Left cardiac atrium (tissue), 4 donors: ENCODE measurements at places on chromosomes 2 and 18. TPM values are rescaled to one million over a fixed set of nuclear protein-coding genes. Genes with fewer than 3 reads are reported as not detected.

The NYAP2 gene
- total RNA-seq = not detected

The FZD7 gene
- total RNA-seq = 18.9 TPM

DNA sequence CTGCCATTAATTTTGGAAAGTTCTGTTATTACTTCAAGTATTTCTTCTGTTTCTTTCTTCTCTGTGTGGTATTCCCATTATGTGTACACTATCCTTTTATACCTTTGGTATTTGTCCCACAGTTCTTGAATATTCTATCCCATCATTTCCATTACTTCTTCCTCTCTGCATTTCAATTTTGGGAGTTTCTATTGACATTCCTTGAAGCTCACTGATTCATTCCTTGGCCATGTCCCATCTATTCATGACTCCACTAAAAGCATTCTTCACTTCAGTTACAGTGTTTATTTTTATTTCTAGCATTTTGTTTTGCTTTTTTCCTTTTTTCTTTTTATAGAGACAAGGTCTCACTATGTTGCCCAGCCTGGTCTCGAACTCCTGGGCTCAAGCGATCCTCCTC is 30.3 kb downstream of the PROC start:
- no peak for DNase-seq

The SLC38A11 gene
- total RNA-seq = 0.71 TPM

GRCh38 chr18:8498905-8499304 is 110.3 kb upstream of the RAB12 start:
- DNase-seq = no peak

GRCh38 chr2:63792530-63792929 is 49.2 kb upstream of the UGP2 start:
- DNase-seq = no peak

GRCh38 chr2:148615381-148615841 is 29.1 kb upstream of the EPC2 start:
- DNase-seq = no peak

The FNDC4 gene
- 16.5 TPM for total RNA-seq

The SPP2 gene
- not detected for total RNA-seq

DNA sequence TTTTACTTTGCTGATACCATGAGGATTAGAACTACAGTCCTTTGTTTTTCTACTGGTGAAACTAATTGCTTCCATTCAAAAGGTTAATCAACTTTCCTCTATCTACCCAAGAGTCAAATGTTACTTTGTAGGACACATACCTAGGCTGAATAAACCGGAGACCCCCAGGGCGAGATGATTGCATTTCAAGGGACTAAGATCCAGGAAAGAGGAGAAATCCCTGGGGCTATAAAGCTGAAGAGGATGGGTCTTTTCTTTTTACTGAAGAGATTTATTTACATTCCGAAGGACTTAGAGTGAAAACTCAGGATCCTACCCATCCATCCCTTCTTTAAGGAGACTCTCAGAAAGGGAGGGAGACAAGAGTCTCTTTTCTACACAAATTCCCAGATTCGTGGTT is 331.9 kb downstream of the CDH19 start:
- DNase-seq = no peak

The IL1RN gene
- 1.5 TPM for total RNA-seq

DNA sequence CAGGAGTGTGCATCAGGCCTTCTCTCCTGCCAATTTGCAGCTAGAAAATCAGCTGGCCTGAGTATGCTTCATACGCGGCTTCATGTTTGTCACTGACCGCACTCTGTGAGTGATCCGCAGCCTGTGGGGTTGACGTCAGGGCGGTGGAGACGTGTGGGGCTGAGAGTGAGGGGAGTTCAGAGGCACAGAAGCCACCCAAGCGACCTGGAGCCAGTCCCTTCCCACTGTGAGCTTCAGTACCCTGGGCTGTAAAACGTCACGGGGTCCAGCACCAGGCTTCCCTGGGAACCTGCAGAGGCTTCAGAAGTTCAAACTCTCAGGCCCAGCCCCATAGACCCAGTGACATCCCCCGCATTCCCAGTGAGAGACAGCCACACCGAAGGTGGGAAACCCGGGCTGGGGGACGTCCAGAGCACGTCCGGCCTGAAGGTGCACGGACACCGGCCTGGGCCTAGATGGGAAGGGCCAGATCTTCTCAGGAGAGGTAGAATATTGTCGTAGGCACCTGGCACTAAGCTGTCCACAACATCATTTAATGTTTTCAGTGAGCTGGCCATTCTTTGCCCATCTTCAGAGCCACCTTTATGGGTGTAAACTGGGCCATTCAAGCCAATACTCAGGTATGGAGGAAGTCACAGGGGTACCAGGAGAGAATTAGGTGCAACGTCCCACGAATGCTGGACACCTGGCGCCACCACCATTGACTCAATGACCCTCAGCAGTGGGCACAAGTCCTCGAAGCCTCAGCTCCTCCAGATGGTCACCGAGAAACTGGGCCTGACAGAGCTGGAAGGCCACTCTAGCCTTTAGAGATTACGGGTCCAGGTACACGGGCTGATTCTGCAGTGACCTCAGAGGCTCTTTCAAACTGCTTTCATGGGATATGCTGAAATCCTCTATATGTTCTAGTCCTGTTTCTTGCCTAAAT is 235.6 kb upstream of the MYT1L start:
- no peak for DNase-seq

- no peak for DNase-seq
Measured at GRCh38 chr18:7779211-7779610, 212.1 kb downstream of the PTPRM start.

DNA sequence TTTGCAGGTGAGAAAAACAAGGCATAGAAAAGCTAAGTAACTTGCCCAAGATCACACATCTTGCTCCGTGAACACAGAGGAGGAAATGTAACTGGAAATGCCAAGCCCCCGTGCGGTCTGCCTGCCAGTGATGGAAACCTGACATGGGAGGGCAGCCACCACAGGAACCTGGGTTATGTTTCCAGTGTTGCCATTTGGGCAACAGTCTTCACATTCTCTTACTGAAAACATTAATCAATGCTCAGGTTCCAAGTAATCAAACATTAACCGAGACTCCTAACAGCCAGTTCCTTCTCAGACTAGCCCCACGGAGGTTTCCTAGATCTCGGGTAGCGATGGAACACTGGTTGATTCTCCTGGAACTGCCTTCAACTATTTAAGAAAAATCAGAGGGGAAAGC is 2.5 kb downstream of the TGFA start:
- DNase-seq = no peak

GRCh38 chr2:70901227-70902066 is 34.3 kb upstream of the ATP6V1B1 start:
- DNase-seq = peak; percentile 27

- DNase-seq = no peak
Measured at GRCh38 chr2:231469583-231469950, 5.3 kb upstream of the NCL start.

The EPB41L3 gene
- total RNA-seq = 34.8 TPM

The SKOR2 gene
- total RNA-seq = not detected

DNA sequence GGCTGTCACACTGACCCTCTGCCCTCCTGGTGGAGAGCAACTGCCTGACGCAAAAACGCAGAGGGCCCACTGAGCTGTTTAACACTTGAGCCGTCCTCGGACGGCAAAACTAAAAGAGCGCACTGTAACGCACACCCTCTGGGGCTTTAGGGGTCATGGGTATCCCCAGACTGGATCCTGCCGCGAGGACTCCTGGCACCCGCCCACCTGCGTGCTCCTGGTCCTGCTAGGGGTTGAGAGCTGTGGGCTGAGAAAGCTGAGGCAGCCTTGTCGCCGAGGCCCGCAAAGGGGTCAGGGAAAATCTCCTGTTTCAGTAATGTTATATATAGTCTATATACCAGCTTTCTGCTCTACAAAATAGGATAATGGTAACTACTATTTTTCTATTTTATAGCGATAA is 39.1 kb downstream of the MDH1 start:
- no peak for DNase-seq

GRCh38 chr18:37484983-37485834 is 80.4 kb downstream of the CELF4 start:
- peak; percentile 36 for DNase-seq

- peak; percentile 7 for DNase-seq
Measured at GRCh38 chr2:240348522-240348921, 86.9 kb upstream of the GPC1 start.

The NEB gene
- total RNA-seq = 30.5 TPM

DNA sequence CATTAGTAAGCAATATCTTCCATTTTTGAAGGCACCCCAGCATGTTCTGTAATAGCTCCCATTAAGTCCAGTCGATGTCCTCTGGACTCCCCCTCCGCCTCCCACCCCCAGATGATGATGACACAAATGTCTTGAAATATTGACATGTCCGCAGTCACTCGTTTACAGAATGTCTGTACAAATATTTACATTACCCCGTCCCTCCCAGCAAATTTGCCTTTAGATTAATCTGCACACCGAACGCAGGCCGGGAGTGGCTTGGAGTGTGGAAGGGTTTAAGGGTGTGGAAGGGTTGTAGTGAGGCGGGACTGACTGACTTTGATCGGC is 853 bp upstream of the OSBPL6 start:
- no peak for DNase-seq

The MBP gene
- total RNA-seq = 24.7 TPM

DNA sequence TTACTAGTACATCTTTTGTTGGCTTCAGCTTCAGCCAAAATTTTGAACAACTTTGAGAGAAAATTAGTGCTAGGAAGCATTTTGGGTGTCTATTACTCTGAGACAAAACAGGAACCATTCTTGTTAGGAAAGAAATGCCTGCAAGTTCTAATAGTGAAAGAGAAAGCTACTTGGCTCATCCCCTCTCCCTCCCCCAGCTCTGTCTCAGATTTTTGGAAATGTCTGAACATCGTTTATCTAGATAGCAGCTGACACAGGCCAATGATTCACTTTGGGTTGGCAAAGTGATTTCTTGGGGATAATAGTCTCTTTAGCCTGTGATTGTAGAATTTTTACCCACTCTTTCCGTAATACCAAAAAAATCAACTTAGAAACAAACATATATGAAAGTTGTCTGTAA is 42.3 kb upstream of the PTPRM start:
- DNase-seq = no peak

The DUSP2 gene
- total RNA-seq = 1.6 TPM

GRCh38 chr2:124027182-124027581 is 2.1 kb downstream of the CNTNAP5 start:
- no peak for DNase-seq

DNA sequence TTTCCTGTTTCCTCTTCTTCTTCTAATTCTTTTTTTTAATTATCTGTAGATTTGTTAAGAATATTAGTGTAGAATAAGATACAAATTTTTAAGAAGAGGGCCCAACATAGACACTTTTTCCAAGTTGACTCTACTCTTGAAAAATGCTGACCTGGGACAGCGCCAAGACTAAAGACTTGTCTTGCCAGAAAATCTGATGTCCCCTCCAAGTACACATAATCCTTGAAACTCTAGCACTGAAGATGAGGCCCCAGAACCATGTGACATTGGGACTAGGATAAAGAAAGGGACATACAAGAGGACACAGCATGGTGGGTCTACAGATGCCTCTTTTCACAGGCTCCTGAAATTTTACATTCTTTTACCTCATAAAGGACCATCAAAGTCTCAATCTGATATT is 271.6 kb upstream of the SESTD1 start:
- DNase-seq = no peak

The DTNB gene
- 7.0 TPM for total RNA-seq

DNA sequence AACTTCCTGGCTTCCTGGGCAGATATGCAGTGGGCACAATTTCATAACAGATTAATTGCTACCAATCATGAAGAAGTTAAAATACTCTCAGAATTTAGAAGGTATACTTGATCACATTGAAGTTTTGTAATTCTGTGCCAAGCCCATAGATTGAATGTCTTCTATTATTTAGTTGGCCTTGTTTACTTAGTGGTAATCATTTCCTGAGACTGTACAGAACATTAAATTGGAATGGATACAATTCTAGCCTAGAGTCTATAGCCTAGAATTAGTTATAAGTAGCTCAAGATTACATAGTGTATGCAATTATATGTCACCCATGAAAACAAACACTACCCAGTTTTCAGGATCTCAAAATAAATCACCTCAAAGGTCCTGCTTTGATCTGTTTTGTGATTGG is 615.8 kb downstream of the XIRP2 start:
- DNase-seq = no peak

The SCN1A gene
- 0.24 TPM for total RNA-seq

DNA sequence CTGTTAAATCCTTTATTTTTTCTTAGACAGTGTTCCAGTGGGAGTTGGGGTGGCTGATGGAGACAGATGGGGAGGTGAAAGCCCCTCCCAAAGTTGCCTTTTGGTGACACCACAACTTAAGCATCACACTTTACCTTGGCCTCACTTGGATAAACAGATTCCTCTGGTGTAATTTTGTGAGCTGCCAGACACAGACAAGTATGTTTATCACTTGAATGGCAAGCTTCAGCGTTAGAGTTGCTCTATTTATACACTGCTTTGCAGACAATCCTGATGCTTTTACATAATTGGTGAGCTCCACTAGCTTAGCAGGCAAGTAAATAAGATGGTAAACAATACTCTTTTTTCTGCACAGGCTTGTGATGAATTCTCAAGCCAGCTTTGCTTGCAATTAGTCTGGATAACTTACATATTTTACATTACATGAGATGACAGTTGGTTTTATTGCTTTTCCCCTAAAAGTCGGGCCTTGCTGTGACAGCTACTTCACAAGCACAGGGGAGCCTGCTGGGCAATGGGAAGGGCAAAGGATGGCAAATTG is 226.2 kb downstream of the SLC8A1 start:
- no peak for DNase-seq

DNA sequence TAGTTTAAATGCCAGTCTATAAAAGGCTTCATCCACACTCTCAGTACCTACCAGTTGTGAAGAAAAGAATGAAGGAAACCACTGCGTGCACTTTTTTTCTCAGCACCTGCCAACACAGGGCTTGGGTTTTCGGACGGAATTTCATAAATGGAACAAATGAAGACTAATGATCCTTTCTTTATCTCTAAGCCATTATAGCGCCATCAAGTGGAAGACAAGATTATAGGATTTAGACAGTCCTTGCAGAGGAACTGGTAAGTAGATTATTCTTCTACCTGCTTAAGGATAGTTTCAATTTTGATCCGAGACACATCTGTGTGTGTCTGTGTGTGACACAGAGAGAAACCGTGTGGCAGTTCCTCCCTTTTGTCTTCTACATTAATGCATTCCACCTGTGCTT is 245.6 kb downstream of the NRXN1 start:
- DNase-seq = no peak

DNA sequence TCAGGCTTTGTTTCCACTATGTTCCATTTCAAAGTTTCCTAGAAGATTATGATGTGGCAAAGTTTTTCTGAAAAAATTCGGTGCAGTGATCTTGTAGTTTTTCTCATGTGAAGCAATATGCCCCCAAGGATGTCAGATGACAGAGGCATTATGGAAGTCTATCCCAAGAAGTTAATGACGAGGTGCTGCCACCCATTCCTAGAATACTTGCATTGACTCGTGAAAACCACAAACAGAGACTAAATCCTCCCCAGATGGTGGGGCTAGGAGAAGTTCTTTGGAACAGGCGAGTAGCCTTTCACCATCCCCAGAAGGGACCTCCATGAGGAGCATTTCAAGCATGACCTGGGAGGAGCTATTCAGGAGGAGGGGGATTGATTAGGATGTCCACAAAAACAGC is 40.2 kb upstream of the COPS8 start:
- no peak for DNase-seq
